ENCODE measurements at places on chromosomes 12 and 14. TPM values are rescaled to one million over a fixed set of nuclear protein-coding genes. Genes with fewer than 3 reads are reported as not detected.
A peak's percentile ranks its signal among the peaks of the same experiment; 100 is the strongest.

Gene SLC25A47
- total RNA-seq: not detected

Gene SLC15A5
- 0.96 TPM for total RNA-seq

Gene TMEM63C
- 3.4 TPM for total RNA-seq

Gene NEDD8
- total RNA-seq: 68.6 TPM

Gene KLHL33
- total RNA-seq: 6.3 TPM

Gene TMTC1
- total RNA-seq: 12.8 TPM

Gene ANAPC5
- total RNA-seq: 139 TPM

Gene BMP4
- 10.6 TPM for total RNA-seq

Gene STON2
- 14.0 TPM for total RNA-seq

Gene NRXN3
- 8.7 TPM for total RNA-seq

Gene CCDC184
- total RNA-seq: 0.72 TPM

Gene HPD
- total RNA-seq: not detected

Gene HNF1A
- total RNA-seq: 2.2 TPM

Gene DPY19L2
- 22.9 TPM for total RNA-seq

- no peak for DNase-seq
Measured at GRCh38 chr12:13536219-13536910, 339.8 kb downstream of the EMP1 start.

DNA sequence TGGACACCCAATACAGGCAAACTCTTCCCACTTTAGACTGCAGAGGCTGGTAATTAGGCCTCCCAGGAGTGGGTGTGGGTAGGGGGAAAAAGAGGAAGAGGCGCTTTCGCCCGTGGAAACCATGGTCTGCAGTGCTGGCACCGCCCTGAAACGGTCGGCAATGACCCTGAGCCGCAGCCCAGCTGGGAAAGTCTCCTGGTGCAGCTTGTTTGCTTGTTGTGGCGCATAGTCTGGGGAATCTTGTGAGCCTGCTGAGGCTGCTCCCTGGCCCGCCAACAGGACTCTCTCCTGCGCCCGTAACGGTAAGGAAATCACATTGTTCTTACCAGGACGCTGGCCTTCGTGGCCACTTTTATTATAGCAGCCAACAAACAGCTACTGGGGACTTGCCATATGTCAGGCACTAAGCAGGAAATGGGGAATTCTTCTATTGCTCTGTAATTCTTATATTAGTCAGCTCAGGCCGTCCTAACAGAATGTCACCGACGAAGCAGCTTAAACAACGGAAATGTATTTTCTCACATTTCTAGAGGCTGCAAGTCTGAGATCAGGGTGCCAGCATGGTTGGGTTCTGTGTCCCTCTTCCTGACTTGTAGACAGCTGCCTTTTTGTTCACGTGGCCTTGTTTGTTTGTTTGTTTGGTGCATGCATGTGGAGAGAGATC lies 52.5 kb upstream of the RIN3 start:
- peak; percentile 25 for DNase-seq

DNA sequence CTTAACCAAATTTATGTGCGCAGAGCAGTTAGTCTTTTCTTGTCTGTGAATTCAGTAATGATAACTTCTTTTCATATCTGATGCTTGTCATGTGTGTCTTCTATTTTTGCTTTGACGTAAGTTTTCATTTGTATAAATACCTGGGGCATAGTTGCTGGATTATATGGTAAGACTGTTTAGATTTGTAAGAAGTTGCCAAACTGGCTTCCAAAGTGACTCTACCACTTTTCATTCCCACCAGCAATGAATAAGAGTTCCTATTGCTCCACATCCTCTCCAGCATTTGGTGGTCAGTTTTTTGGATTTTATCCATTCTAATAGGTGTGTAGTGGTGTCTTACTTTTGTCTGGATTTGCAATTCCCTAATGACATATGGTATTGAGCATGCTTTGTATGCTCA lies 8.9 kb downstream of the ZNF268 start:
- no peak for DNase-seq

DNA sequence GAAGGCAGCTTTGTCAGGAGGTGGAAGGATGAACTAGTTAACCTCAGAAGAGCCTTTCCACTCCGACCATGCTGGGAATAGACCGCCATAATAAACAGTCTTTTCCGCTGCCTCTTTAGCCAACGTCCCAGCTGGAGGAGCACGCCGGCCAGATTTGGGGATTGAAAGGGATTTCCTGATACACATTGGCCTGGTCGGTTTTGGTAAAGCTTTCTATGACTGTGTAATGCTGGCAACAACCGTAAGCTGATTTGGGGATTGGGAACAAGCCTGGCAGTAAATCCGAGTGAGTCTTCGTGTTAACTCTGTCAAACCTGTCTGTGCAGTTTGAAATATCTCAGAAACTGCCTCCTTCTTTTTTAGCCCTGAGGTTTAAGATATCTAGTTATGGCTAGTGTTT lies 87.0 kb downstream of the DAD1 start:
- DNase-seq: peak; percentile 87

GRCh38 chr12:64780531-64781279 lies 21.5 kb upstream of the GNS start:
- DNase-seq: peak; percentile 11

DNA sequence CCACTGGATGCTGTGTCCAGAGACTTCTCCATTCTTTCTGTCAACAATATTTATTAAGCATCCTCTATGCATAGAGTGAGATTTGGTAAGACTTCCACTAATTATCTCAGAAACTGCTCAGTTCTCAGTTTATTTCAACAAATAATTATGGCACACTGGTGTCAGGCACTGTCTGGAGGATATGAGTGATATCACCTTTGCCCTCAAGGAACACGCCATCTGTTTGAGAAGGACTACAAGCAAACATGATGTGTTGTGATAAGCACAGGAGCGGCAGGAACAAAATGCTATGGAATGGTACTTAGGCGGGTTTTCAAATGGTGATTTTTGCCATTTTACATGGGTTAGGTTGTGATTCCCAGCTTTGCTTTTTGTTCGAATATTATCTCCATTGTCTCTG lies 229.2 kb downstream of the DPF3 start:
- no peak for DNase-seq

- DNase-seq: no peak
Measured at GRCh38 chr12:117214797-117215196, 24.5 kb upstream of the FBXO21 start.

DNA sequence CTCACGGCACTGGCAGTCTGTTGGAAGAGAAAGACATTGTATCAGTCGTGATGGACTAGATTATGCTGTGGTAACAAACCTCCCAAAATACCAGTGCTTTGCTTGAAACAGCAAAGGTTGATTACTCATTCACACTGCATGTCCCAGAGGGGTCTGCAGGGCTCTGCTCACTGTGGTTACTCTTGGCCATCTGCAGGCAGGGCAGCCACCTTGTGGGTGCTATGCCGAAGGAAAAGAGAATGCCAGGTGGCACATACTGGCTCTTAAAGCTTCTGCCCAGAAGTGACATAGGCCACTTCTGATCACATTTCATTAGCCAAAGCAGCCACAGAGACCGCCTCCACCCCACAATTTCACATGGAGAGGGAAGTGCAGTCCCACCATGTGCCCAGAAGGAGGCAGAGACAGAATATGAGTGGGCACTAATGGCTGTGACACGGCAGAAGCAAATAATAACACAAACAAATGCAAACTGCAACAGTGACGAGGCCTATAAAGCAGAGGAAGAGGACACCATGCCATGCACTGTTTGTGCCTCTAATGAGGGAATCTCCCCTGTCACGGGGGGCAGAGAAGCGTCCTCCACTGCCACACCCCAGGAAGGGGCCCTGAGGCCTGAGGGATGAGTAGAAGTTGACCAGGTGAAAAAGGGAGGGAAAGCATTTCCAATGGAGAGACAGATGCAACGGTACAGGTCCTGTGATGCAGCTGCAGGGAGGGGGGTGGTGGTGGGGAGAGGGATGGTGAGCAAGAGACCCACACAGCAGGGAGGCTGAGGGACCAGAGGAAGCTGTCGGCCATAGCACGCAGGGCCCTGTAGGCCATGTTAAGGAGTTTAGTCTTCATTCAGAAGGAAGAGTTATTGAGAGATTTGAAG lies 51.7 kb upstream of the KICS2 start:
- DNase-seq: no peak

DNA sequence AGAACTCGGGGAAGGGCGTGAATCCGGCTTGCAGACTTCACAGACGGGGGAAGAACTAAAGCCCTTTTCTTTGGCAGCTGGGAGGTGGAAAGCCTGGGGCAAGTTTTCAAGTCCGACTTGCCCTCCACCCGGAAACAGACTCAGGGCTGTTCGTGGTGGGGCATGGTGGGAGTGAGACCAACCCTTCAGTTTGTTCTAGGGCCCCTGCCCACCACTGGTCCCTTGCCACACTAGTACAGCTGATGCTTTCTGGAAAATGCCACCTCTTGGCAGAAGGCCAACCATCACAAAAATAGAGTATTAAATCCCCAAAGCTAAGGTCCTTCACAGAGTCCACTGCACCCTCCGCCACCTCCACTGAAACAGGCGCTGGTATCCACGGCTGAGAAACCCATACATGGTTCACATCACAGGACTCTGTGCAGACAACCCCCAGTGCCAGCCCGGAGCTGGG lies 50.4 kb upstream of the DDX11 start:
- DNase-seq: no peak

DNA sequence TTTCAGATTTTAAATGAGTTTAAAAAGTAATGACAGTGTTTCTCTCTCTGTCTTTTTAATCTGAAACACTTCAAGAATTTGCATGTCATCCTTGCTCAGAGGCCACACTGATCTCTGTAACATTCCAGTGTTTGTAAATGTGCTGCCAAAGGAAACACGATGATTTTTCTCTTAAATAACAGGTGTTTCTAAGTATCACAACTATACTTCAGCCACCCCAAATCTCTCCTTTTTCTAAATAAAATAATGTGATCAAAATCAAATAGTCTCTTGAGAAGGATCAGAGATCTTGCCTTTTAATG lies 3.3 kb upstream of the GALC start:
- DNase-seq: no peak

GRCh38 chr14:87698481-87698880 lies 294.5 kb downstream of the GALC start:
- no peak for DNase-seq

DNA sequence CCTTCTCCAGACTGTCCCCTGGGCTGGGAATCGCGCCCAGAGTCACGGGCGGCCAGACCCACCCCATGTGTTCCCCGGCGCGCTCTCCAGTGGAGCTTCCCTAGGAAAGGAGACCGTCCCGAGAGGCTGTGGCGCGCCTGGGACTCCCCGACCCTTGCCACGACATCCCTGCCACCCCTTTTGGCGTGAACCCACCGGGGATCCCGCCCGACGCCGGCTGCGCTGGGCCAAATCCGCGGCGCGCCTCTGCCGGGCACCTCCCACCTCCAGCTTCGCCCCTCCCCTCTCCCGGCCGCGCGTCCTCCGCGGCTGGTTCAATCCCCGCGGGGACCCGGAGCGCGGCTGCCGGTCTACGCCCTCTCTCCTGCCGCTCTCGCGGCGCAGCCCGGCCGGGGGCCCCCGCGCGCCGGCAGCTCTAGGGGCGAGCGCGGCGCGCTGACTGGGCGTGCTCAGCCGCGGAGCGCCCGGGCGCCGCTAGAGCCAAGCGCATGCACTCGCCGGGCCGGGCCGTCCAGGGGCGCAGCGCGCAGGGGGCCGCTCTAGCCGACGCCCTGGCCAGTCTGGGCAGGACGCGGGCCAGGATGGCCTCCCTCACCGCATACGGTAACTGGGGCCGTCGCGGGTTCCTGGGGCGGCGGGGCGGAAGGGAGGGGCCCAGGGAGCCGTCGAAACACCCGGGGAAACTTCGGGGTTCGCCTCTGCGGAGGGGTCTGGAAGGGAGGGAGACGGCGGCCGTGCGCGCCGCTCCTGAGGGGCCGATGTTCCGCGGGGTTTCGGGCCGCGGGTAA lies 77.4 kb upstream of the ANO4 start:
- DNase-seq: peak; percentile 28

GRCh38 chr12:27635349-27635972 lies 60.8 kb upstream of the REP15 start:
- peak; percentile 49 for DNase-seq

- DNase-seq: no peak
Measured at GRCh38 chr12:132608231-132609171, 1.9 kb downstream of the LRCOL1 start.

- no peak for DNase-seq
Measured at GRCh38 chr12:63900922-63901793, 56.7 kb downstream of the SRGAP1 start.

DNA sequence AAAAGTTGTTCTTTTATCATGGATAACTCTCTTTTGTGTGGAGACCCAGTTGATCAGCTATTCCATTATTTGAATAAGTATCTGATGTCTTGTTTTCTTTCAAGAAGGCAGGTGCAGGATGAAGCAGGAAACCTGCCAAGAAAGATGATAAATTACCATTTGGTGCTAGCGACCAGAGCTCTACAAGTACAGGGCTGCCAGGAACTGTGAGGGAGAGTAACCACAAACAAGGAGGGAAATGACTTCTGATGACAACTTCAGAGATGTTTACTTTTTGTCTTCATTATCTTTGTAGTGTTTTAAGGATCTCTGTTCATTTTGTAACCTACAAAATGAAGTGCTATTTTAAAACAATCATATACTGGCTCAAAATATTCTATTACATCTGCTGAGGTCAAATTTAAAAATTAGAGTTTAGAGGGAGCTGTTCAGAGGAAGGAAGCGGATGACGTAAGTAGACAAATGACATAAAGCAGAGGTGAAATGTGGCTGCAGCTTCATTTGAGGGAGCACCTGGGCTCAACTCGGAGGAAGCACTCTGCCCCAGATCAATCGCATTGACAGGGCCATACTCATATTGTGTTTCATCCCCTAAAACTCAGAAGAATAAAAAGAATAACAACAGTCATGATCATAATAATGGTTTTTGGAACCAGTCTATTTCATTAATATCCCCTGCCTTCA lies 226.8 kb downstream of the C12orf42 start:
- DNase-seq: no peak

- no peak for DNase-seq
Measured at GRCh38 chr12:29681370-29681769, 102.4 kb downstream of the TMTC1 start.

GRCh38 chr12:93336291-93336741 lies 41.4 kb upstream of the NUDT4 start:
- DNase-seq: no peak

- DNase-seq: no peak
Measured at GRCh38 chr14:102047808-102048540, 38.9 kb downstream of the HSP90AA1 start.
